ENCODE measurements at places on chromosomes 5 and 9.

- DNase-seq: no peak
These were observed 24.8 kb upstream of the CSF1R start for GRCh38 chr5:150111122-150111521.

- DNase-seq: no peak
These were observed 68.6 kb upstream of the MAP3K1 start for GRCh38 chr5:56746553-56747339.

DNA sequence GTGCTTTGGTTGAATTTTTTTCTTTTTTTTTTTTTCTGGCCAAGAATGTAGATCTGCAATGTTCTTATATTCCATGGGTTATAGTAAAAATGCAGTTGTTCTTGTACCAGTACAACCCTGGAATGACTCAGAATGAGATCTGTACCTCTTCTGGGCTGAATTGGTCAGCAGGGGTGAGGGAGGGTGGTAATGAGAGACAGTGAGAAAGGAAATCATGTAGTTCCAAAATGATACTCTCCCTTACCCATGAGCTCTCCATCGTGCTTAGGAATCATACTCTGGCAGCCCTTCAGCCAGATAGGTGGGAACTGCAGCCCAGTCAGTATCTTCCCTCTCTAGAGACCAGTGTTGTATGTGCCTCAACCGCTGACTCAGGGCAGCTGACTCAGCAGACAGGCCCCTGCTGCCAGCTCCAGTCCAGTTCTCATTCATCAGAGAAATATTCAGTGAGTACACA is 2.1 kb upstream of the GLIS3 start:
- DNase-seq: peak; percentile 24

DNA sequence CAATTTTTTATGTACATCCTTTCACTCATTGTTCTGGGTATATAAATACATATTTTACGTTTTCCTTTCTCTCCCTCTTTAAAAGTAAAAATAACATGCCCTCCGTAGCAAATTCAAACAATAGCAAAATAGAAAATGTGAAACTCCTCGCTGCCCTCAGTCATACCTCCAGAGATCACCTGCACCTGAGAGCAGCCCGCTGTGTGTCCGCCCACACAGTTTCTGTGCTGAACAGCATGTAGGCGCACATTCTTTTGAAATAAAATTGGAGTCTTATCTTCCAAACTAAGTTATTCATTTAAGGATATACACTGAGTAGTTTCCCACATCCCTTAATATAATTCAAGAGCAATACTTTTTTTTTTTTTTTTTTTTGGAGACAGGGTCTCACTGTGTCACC is 255.7 kb downstream of the AOPEP start:
- DNase-seq: no peak

- no peak for DNase-seq
These were observed 4.5 kb downstream of the STOM start for GRCh38 chr9:121365564-121365963.

DNA sequence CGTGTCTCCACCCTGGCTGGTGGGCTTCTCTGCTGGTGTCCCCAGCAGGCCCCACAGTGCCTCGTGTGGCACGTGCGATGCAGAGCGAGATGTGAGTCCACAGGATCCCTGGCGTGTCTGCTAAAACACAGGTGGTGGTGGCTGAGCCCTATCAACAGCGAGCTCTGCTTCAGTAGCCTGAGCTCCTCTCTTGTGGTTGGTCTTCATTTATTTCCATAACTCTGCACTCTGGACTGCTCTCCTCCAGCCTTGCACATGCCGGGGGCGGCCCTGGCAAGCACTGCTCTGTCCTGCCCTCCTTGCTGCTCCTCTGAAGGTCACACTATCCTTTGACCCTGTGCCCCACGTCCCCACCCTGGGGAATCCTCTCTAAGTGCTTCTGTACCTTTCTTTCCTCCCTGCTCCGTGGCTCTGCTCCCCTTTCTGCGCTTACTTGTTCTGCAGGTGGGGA is 59.2 kb downstream of the NSUN2 start:
- no peak for DNase-seq

GRCh38 chr5:54001976-54002775 is 308.2 kb downstream of the ARL15 start:
- DNase-seq: no peak

- no peak for DNase-seq
These were observed 10.6 kb downstream of the AFF4 start for GRCh38 chr5:132952829-132953228.

DNA sequence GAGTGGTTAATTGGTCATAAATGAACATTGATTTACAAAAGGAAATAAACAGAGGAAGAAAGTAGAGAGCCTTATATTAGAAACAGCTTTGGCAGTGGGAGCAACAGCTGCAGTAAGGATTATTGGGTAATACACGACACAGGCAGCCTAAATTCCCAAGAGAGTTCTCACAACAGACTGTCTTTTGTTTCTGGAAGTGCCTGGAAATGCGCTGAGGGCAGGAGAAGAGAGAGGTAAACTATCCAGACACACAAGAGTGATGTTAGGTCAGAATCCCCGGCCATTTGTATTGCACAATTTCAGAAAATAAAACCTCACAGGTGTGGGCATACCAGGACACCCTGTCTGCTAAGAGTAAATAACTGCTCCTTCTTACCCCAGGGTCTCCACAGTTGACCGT is 450.4 kb upstream of the CTNND2 start:
- no peak for DNase-seq

- DNase-seq: no peak
These were observed 2.2 kb downstream of the DNAJB5 start for GRCh38 chr9:34991607-34992375.

DNA sequence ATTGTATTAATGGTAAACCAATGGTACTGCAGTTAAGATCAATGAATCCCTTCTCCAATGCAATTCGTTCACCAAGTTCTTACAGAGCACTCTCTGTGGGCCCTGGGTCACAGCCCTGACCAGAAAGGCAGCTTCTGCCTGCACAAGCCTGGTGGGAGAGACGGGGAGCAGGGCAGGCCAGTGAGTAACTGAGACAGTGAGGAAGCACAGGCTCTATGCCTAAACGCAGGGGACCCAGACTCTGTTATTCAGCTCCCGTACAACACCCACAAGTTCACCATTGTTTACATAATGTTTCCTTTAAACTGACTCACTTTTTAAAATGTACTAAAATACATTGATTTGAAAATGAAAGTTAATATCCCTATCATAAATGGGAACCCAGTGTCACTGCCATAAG is 40.5 kb upstream of the CTSL start:
- DNase-seq: no peak

DNA sequence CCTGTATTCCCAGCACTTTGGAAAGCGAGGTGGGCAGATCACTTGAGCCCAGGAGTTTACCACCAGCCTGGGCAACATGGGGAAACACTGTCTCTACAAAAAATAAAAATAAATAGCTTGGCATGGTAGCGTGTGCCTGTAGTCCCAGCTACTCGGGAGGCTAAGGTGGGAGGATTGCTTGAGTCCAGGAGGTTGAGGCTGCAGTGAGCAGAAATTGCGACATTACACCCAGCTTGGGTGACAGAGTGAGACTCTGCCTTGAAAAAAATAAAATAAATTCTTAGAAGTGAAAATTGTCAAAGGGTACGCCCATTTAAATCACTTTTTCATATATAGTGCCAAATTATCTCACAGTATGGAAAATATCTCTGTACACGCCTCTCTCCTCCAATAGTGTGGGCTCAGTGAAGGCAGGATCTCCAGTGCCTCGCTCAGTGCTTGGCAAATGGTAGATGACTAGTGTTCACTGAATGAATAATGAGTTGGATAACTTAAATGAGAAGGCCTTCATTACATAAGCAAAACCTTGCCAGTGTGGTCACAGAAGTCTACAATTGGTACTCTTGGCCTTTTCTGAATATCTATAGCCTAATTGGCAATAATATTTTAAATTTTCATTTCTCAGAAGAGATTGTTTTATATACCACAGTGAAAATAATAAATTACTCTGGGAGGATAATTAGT is 9.4 kb upstream of the CCL28 start:
- DNase-seq: no peak

DNA sequence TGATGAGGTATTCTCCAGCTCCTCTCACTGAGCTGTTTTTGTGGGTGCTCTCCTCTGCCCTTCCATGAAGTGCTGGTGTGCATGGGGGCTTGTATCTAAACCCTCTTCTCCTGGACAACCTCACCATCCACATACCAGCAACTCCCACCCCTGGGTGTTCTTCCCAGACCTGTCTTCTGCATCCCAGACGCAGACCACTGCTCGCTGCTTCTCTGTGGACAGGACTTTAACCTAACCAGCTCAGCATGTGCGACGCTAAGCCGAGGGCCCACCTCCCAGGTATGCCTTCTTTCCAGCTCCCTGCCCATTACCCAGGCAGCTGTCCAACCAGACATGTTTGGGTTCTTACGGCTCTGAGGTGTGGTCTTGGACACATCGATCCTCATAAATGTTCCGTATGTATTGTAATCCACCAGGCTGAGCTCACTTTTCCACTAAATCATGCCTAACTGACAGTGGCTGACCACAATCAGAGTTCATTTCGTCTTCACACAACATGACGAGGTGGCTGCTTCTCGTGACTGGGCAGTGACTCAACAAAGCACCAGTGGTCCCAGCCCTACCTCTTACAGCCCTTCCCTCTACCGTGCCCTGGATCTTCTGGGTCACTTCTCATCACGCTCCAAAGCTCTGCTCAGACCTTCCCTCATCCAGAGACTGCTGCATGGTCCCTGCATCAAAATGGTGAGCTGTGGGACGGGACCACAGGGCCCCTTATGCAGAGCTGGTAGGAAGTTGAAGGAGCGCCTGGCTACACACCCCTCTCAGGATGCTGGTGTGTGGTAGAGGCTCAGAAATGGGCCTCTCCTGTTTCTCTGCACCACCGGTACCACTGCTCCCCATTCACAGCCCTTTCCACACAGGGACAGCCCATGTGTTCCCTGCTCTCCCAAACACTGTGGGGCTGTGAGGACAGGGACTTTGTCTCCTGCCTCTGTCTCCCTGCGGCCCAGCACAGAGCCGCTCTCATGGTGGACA is 9.6 kb upstream of the PTGES2 start:
- DNase-seq: no peak

DNA sequence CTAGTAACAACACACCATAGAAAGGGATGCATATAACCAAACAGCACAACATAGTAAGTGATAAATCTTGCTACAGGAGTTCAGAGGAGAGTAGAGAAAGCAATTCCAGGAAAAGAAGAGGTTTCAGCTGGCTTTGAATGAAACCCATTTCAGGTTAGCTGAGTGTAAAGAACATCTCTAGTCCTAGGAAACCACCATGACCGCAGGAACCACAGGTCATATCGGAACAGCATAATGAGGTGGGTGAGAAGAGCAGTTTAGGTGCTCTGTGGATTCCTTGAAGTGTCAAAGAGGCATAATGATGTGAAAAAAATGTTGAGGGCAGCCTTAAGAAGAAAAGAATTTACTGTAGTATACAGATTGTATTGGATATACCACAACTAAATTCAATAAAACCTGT is 507.5 kb downstream of the MTRR start:
- no peak for DNase-seq

DNA sequence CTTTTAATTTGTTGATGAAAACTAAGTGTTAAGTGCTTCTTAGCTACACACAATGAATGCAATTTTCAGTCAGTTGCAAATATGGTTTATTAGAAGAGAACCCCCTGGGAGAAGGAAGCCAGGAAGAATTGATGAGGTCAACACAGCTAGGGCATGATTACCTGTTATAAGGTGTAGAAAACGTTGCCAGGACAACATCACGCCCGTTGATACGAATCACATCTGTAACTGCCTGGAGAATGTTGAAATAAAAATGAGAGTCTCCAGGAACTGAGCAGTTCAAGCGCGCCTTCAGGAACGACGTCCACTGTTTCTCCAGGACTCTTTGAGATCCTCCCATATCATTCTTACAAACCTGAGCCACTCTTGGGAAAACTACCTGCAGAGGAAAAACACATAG is 88.0 kb downstream of the SEMA6A start:
- DNase-seq: no peak

GRCh38 chr9:37801287-37801850 is 772 bp downstream of the DCAF10 start:
- DNase-seq: peak; percentile 41

- DNase-seq: no peak
These were observed 177.9 kb downstream of the XRCC4 start for GRCh38 chr5:83255268-83255667.

DNA sequence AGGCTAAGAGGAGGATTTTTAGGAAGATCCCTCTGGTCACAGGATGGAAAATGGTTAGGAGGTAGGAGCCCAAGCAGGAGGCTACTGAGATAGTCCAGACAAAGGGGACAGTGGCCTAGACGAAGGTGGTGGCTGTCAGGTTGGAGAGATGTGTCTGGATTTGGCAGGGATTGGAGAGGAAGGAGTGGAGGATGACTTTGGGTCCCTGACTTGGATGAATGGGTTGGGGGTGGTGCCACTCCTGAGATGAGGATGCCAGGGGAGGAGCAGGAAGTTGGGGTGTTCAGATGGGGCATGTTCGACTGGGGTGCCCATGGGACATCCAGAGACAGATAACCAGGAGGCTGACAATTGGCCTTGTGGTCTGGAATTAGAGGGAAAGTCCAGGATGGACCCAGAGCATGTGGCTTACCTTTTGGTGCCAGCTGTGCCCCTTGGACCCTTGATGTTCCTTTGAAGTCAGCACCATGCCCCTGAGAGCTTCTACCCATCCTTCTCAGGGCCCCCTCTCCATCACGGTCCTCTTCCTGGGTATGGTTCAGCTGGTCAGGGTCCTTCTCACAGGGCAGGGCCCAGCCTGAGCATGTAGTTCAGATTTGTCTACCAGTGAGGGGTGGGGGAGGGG is 15.1 kb upstream of the IGFBPL1 start:
- DNase-seq: no peak

GRCh38 chr5:14771972-14772371 is 99.6 kb downstream of the ANKH start:
- DNase-seq: no peak
